ENCODE measurements at places on chromosomes 16 and 17.

- no peak for DNase-seq
Observed at GRCh38 chr17:2060681-2061440, 6.0 kb downstream of the HIC1 start.

DNA sequence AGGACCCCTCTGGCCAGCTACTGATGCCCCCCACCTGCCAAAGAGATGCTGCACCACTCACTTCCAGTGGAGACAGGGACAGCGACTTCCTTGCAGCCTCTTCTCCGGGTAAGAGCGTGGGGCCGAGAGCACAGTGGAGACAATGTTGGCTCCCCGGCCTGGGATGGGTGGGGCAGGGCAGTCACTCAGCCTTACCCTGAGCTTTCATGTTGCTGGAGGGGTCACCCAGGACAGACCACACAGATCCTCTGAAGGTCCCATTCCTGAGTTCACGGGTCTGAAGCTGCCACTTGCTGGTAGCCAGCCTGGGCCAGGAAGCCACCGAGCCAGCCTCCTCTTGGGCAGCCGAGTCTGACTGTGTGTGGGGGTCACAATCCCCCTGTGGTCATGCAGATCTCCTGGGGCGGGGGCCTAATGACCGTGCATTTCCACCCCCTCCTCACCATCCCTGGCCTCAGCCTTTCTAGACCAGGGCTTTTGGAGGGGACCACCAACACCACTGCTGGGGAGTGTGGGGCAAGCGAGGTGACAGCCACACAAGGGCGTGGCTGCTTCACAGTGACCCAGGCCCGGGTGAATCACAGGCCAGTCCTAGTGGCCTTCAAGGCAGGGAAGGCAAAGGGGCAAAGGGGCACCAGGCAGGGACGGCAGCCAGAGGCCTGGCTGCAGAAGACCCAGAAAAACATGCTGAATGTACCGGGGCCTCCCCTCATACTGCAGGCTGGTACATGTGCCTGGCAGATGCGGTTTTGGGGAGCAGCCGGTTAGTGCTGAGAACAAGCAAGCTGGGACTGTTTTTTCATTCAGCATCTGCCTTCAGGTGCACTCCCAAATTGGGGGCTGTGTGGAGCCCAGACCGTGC lies 10.4 kb downstream of the TAF1C start:
- no peak for DNase-seq

DNA sequence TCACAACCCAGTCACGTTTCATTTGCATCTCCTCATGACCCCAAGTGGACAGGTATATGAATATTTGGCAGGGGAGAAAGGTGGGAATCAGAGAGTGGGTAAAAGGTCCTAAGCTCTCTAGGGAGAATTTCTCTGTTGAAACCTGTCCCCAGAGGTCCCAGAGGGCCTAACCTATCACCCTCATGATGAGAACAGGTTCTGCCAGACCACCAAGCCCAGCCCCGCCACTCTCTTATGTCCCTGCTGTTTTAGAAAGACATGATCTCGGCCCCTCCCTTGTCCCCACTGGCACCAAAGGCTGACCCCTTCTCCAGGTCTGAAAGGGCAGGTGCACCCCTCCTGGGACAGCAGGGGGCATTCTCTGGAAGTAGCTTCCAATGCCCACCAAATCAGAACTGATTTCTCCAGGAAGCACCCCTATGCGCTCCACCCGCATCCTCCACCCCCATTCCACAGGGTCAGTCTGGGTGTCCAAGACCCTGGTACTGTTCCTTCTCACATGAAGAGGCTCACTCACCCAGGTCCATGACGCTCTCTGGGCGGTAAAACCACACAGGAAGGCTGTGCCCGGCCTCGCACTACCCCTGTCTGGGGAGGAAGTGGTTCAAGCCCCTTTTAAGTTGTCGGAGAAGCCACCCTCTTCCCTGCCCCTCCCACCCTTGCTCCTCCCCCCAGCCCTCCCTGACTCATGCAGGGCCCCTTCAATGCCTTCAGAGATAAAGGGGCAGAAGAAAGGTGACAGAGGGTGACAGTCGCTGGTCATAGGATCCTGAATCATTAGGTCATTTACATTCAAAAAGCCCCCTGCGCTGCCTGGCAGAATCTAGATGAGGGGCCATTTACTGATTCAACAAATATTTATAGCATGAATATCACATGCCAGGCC lies at the start of gene CCR7:
Gene CCR7, minus strand, starts transcription at position 590 of the 886 bp plus-strand sequence. Its CDS starts 63 bp downstream, at position 527.
- peak; percentile 71 for DNase-seq

- no peak for DNase-seq
Observed at GRCh38 chr17:47288531-47289116, 35.0 kb downstream of the ITGB3 start.

DNA sequence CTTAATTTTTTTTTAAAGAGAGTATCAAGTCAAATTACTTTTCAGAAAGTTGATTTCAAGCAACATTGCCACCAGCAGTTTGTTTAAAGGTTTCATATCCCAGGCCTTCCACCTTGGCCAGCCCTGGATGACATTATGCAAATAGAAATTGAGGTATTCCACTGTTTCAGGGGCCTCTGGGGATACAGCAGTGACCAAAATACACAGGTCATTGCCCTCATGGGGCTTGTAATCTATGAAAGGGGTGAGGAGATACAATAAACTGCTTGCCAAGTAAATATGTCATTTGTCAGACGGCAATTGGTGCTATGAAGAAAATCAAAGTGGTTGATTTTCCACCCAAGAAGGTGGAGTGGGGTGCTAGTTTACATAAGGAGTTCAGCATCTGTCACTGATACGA lies 37.8 kb upstream of the TMC5 start:
- no peak for DNase-seq

- DNase-seq, result no peak
Observed at GRCh38 chr16:13863075-13863765, 56.7 kb upstream of the ERCC4 start.

GRCh38 chr16:75343941-75344340 lies 89.4 kb downstream of the CFDP1 start:
- DNase-seq, result no peak

GRCh38 chr17:52025236-52025635 lies 133.3 kb downstream of the CA10 start:
- DNase-seq, result no peak
